Inflammatory macrophage treated with lipopolysaccharide for 1 hour (primary cell): ENCODE measurements at places on chromosomes 12 and 14.

- DNase-seq, result no peak
These were observed 17.7 kb upstream of the ASCL1 start for GRCh38 chr12:102939670-102940222.

DNA sequence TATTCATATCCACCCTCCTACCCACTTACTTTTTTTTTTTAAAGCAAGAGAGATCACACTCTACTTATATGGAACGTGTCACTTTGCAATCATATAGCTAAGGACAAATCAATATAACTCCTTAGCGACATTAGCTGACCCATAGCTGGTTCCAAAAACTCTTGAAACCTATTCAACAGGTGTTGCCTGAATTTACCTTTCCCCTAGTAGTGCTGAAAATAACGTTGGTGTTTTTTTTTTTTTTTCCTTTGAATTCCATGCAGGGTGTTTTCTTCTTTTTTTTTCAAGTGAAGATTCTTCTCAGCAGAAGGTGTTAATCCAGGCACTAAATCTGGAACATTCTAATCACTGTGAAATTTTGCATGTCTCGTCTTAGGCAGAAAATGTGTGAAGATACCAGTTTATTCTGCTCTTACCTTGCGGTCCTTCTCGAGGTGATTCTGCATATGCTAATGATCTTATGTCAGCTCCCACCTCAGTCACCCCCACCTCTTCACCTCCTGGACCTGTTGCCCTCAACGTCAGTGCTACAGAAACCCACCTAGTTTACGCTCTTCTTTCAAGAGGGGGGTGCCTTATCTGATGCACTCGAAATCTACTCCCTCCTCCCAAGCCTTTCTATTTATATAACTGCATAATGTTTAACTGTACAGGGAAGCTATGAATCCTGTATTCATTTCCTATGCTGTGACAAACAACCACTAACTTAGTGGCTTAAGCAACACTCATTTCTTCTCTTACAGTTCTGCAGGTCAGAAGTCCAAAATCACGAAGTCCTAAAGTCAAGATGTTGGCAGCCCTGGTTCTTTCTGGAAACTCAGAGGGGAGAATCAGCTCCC lies 7.1 kb upstream of the VPS37B start:
- no peak for DNase-seq

DNA sequence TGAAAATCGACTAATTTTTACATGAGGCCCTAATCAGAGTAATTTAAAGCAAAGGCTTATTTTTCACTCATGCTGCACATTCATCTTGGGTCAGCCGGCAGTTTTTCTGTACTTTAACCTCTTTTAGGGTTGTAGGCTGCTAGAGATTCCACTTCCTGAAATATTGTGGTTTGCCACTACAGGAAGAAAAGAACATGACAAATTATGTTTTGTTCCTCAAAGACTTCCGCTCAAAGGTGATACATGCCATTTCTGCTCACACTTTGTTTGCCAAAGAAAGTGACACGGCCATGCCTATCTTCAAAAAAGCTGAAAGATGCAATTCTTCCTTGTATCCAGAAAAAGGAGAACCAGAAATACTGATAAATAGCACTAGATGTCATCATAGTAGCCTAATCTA lies 183.4 kb upstream of the PPFIA2 start:
- DNase-seq, result peak; percentile 53

DNA sequence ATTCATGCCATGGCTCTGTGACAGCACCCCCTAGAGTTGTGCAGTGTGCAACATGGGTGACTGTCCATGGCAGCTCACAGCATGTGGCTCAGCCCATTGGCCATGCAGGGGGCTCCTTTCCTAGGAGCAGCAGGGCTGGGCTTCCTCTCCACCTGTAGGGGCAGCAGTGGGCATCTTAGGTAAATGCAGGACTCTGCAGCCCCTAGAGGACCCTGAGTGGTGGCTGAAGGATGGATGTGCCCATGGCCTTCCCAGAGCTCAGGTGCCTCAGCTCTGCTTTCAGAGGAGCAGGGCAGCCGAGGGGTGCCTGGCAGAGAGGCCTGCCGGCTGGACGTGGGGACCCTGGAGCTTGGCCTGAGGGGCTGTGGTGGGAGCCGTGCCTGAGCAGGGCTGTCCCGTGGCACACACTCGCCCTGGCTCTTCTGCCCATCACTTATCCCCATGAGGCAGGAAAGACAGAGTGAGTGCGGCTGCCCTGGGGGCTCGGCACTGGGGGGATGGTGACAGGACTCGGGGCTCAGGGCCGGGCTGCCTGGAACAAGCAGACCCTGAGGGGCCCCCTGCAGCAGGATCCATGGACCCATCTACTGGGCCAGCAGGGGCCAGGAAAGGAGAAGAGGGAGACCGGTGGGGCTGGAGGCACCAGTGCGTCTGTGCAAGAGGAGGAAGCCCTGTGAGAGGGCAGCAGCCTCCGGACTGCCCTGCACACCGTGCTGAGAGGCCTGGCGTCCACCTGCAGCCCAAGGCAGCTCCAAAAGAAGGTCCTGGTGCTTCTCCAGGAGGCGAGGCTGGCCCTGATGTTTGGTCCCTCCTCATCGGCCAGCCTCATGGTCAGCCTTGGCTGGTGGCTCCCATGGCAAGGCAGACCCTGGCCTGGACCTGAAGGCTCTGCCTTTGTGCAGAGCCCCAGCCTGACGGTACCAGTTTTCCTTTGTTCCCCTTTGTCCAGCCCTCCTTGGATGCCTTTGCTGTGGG lies 7.6 kb downstream of the ADSS1 start:
- no peak for DNase-seq

DNA sequence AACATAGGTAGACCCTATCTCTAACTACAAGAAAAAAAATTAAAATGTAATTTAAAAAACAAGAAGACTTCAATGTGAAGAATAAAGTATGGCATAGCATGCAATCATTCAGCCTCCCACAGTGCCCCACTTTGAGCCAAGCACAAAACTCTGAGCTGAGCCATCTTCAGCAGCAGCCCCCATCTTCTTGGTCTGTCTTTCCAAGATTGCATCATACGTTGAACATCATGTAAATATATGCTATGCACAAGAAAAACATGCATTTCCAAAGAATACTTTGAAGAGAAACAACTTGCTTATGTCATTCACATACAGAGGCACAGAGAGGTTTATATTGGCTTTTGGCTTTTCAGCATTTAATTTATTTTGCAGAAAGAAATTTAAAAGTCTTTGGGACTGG lies 105.8 kb upstream of the TMPO start:
- DNase-seq, result peak; percentile 28

- no peak for DNase-seq
These were observed 85.2 kb downstream of the ESR2 start for GRCh38 chr14:64208981-64209380.

- no peak for DNase-seq
These were observed 54.3 kb downstream of the CCDC85C start for GRCh38 chr14:99549684-99550083.

DNA sequence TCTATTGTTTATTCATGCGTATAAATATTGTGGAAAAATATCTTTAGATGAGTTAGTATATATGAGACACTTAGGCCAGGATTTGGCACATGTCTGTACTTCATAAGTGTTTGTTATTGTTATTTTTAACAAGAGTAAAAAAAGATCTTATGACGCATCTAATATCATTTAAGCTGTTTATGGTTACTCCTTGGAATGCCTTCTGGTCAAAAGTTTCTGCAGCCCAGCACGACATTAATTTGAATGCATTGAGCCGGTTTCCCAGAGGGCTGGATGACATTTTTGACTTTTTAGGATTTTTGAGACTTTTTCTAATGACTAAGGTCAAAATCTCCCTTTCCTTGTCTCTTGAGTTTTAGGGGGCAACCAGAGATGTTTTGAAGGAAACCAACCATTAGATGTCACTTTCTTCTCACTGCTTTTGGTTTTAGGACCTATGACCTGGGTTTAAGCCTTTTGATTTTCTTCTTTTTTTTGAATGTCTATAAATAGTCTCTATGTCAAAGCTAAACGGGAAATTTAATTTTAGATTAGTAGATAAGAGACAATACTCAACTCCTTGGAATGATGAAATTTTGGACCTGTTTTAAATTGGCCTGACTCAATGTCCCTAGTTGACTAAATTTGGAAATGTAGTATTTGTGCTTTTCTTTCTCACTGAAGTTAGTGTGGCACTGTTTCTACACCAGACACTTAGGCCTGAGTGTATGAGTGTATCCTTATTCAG lies 215.5 kb downstream of the AEBP2 start:
- DNase-seq, result no peak

DNA sequence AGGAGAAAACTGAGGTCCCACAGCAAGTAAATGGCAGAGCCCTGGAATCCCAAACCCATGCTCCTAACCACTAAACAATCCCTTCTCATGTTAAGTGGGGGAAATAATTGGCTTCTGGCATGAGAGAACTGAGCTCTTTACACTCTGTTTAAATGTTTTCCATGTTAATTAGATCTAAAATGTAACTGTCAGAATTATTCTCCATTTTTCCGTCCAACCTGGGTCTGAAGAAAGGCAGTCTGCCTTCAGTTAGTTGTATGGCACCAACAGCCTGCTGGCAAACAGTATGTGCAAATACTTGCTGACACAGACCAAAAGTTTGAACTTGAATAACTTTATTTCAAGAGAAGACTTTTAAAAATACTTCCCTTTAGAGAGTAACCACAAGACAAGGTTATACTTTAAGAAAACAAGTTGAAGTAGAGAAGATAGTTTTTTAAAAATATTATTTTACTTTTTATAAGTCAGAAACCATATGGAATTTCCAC lies 59.7 kb downstream of the E2F7 start:
- no peak for DNase-seq

DNA sequence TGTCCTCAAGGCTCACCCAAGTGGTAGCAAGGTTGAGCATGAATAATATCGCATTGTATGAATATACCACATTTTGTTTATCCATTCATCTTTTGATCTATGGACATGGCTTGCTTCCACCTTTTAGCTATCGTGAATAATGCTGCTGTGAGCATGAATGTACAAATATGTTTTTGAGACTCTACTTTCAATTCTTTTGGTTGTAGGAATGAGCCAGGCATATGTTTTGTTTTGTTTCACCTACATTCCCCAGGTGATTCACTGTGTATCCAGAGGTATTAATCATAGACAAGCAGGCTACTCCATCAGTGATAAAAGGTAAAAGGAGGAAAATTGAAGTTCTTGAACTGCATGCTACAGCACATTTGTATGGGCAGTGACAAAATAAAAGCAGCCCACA lies 35.8 kb downstream of the CDKL1 start:
- DNase-seq, result no peak

DNA sequence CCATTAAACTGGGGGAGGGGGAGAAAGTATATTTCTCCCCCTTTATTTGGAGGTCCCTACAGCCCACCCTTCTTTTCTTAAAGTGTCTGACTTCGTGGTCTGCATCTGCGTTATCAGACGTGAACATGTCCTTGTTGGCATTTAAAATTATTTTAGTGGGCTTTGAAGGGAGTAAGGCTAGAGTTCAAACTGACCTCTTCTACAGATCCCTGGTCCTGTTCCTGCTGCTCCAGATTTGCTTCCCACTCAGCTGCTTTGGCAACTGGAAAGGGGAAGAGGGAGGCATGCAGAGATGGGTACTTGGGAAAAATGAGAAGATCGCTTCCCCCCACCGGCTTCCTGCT lies 611 bp upstream of the SIX6 start:
- DNase-seq, result no peak

DNA sequence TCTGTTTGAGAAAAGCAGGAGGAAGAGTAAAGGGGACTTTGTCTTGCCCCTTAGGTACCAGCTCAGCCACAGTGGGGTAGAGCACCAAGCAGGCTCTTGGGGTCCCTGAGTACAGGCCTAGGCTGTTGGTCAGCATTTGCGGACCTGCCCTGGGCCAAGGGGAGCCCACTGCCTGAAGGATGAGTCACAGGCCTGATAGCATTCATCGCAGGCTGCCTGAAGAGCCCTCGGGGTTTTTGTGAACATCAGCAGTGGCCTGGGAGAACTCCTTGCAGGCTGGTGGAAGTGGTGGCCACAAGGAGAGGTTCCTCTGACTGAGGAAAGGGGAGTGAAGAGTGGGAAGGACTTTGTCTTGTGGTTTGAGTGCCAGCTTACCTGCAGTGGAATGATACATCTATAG lies 25.0 kb upstream of the P2RX7 start:
- DNase-seq, result no peak

GRCh38 chr12:97246368-97246767 lies 216.2 kb upstream of the RMST start:
- no peak for DNase-seq

GRCh38 chr14:99539491-99539890 lies 58.3 kb downstream of the CCNK start:
- no peak for DNase-seq

DNA sequence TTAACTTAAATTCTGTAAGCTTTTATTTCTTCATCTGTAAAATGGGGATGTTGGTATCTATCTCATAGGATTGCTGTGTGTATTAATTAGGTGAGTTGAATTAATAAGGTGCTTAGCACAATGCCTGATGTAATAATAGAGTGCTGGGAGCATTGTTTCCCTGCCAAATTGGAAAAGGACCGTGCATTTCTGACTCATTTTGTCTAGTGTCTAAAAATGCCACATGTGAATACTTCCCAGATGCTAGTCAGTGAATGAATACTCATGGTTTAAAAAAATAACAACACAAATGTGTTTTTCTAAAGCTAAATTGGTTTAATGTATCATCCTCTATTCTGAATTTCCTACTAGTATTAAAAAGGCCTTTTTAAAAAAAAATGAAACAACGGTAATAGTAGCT lies 45.4 kb upstream of the NEDD1 start:
- no peak for DNase-seq

DNA sequence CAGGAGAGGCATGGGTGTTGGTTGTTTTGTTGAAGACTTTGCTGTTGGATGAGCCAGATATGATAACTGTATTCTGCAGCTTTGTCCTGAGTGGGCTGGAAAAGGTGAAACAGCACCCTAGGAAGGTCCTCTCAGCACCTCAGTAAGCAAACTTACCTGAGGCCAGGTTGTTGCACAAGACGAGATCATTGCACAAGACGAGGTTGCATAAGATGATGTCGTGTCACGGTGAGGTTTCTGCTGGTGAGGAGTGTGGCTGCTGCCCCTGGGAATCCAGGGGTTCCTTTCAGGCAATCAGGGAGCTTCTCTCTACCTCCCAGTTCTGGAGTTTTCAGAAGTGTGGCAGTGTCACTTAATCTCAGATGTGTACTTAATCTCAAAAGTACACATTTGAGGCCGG lies 85.6 kb downstream of the GLT1D1 start:
- no peak for DNase-seq

DNA sequence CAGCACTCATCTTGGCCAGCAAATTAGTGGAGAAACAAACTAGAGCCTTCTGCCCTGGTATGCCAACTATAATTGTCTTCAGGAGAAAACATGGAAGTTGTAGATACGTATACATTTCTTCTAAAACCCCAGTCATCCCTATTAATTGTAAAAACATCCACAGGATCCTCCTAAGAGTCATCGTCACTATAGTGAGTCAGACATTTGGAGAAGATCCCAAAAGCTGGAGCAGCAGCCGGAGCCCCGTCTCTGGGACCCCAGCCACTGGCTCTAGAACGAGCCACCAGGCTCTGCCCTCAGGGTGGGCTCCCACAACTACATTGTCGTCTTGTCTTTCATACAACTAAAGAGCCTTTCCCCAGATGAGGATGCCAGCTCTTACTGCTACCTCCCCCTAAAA lies 15.5 kb downstream of the PRKAB1 start:
- no peak for DNase-seq
